AG08396 (cell line): ENCODE measurements at places on chromosomes 1 and 21.
A peak's percentile ranks its signal among the peaks of the same experiment; 100 is the strongest.

GRCh38 chr1:200248541-200248940, 161.3 kb downstream of the ZNF281 start:
- DNase-seq, result no peak

DNA sequence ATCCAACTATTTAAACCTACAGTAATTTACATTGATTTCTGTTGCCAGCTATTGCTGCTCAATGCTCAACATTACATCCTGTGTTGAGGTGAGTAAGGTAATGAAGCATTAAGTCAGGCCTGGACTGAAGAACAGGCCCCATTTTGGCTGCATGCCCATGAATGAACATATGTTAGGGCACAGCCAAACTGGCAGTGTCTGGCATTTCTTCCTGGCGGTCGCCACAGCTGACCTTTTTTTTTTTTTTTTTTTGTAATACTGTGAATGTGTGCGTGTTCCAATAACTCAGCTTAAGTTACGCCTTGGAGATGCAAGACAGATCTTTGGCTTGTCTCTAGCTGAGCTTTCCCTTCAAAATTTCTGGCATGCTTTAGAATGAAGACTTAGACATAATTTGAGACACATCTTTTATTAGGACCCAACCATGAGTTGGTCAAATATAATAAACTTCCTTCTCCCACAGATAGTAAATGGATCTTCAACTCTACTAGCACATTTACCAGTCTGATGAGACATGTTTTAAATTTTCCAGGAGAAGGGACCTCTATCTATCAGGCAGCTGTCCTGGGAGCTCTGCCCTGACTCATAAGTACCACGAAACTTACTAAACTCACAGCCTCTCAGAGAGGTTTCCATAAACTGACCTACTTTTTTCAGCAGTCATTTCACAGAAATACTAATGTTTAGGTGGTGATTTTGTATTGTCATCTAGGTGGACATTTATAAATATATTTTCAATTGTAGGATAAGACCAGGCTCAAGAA, 341.1 kb upstream of the RUNX1 start:
- peak; percentile 27 for DNase-seq

DNA sequence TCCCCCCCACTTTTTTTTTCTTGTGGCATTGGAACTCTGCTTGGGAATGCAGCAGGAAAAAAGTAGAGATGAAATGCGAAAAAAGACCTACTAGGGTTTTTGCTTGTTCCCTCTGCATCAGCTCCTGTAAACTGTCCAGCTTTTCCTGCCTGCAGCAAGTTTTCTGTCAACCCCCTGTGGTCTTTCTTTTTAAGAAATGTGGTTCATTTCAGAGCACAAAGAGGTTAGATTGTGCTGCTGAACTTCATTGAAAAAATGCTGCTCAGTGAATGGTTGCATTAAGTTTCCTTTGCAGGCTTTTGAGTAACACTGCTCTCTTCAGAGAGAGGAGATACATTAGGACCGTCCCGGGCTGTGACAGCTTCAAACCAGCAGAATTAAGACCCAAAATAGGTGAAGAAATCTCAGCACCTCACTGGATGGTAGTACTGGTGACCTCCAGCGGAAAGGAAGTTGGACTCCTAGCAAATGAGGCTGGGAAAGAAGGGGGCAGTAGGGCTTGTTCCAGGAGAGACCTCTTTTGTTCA, 80.7 kb downstream of the NDUFS5 start:
- DNase-seq, result no peak

DNA sequence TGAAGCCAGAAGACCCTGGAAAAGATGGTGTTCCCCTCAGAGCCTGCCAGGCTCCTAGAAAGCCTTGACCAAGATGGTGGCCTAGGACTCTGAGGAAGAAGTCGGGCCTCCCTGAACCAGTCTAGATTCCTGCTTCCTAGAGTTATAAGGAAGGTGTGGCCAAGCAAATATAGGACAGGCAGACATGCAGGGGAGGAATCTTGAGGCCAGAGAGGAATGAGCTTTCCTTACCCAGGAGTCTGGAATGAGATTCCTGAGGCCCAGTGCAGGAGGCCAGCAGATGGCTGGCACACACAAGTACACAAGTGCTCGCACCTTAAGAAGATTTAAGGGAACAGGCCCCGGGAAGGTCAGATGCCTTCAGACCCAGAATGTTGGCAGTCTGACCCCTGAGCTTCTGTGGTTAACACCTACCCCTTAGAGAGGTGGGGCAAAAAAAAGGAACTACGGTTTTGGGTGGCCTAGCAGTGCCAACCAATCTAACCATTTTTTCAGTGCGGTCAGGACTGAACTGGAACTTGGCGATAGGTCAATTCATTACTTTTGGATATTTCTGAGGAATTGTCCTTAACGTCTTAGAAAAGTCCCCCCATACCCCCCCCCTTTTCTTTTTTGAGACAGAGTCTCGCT, 73.3 kb downstream of the MDM4 start:
- DNase-seq, result peak; percentile 38

GRCh38 chr1:171217658-171218443, 30.4 kb upstream of the FMO1 start:
- no peak for DNase-seq

- DNase-seq, result no peak
Measured at GRCh38 chr1:36562181-36562685, 79.5 kb upstream of the CSF3R start.

DNA sequence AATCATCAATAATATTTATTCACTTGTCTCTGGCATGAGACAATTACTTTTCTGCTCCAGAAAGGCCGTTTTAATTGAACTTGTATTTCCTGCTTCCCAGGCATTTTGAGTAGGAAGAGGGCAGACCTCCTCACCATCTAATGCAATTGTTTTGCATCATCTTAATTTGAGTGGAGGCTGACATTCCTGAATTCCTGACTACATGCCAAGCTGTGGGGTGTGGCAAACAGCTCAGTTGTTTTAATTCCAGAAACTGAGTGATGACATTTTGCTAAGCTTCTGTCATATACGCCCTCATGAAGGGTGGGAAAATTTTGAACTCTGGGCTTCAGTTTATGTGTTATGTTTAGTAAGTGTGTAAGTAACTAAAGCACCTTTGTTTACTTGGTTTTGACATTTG, 125.4 kb upstream of the USP25 start:
- DNase-seq, result peak; percentile 3

DNA sequence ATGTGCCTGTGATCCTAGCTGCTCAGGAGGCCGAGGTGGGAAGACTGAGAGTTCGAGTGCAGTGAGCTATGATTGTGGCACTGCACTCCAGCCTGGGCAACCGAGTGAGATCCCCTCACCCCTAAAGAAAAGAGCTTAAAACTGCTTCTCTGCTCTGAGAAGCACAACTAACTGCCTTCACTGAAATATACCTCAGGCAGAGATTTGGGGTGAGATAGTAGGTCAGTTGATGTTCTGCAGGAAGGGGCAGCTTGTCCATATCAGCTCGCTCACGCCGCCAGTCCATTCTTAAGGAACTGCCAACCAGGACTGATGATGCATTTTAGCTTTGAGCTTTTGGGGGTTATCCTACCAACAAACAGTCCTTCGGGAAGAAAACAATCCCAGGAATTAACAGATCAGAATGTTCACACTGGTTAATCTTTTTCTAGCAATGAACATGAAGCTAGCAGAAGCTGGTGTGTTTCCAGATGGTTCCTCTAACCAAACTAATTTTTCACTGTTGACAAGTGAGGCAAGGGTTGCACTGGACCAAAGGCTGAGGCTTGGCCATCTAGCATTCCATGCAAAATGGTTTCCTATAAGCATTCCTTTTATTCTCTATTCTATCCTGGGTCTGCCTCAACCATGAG, 31.6 kb downstream of the LHX4 start:
- no peak for DNase-seq

GRCh38 chr1:177812144-177812543, 157.7 kb downstream of the SEC16B start:
- DNase-seq, result no peak

GRCh38 chr1:50610563-50610962, 187.3 kb upstream of the DMRTA2 start:
- no peak for DNase-seq

GRCh38 chr1:245651093-245651492, 496.3 kb downstream of the KIF26B start:
- no peak for DNase-seq

DNA sequence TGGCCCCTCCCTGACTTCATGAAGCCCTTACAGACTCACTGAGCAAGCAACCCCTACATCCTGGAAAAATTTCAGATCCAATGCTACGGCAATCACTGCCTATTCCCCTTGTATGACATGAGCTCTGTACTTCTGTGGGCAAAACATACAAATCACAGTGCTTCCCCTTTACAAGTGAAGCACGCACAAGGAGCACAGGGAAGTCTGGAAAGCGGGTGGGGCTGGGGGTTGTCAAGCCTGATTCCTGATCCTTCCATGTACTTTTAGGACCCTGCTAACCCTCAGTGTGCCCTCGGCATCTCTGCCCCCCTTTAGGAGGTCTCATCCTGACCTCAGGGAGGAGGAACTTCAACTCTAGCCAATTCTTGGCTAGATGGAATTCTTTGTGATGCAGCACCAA, 405.7 kb upstream of the POU3F1 start:
- no peak for DNase-seq

- no peak for DNase-seq
Measured at GRCh38 chr1:225410036-225410435, 17.8 kb downstream of the LBR start.

GRCh38 chr1:87051965-87052364, 137.5 kb downstream of the HS2ST1 start:
- DNase-seq, result no peak

DNA sequence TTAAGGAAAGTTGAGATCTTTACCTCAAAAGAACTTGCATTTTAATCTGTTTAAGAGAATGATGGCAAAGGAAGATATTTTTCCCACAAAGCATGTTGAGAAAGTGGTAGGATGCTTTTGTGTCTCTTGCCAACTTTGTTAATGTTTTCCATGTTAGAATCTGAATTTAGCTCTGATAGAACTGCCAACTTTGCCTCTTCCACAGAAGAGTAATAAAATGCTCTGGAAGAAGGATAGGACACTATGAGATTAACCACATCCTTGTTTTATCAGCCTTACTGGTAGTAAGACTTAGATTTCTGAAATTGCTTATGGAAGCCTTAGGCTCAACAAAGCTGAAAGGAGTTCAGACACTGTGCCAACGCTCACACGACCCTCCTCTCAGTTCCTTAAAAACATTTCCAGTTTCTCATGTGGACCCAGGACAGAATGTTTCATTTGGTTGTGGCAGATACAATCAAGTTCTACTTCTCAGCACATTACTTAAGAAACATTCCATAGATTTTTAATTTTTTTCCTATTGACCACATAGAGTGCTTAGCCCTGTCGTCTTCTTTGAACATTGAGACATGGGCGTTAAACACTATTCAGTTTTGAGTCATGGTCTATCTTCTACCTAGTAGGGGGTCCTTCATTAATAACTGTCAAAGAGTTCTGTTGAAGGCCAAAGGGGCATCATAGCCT, 59.0 kb downstream of the MTR start:
- no peak for DNase-seq

- DNase-seq, result no peak
Measured at GRCh38 chr1:218658269-218658668, 313.1 kb downstream of the TGFB2 start.

DNA sequence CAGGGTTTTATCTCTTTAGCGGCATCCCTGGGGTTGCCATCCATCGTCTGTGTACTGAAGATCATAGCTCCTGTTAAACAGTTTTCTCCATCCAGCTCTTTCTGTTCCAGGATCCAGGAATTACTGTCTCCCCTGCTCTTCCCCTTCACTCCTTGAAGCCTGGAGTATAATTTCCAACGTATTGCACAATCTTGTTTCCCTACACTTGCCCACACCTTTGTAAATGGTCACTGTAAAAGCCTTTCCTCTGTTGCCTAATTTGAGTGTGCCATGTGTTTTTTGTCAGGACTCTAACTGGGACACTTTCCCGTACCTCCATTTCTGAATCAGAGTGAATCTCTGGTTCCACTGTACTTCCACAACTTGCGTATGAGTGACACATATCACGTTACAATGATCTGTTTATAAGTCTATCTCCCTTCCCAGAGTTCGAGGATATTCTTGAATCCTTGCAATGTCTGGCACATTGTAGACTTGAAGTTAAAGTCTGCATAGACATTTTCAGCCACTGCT, 199.6 kb upstream of the SNX7 start:
- DNase-seq, result no peak

- DNase-seq, result no peak
Measured at GRCh38 chr1:224502459-224503160, 68.0 kb upstream of the WDR26 start.

DNA sequence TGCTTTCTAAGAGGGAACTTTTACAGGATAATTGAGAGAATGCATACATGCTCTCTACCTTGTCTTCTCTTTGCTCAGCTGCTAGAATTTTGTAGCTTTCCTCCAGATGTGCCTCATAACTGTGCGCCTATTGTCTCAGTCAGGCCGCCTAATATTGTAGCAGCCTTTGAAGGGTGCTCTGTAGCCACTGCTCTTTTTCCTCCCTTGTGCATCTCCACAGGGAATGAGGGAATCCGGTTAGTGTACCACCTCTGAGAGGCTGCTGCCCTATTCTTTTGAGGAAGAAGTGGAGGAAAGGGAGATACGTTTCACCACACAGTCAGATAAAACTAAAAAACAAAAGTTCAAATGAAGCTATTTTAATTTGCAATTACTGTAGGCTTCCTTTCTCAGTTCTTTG, 22.8 kb downstream of the TTC3 start:
- no peak for DNase-seq

- no peak for DNase-seq
Measured at GRCh38 chr1:196960854-196961253, 16.5 kb upstream of the CFHR5 start.

DNA sequence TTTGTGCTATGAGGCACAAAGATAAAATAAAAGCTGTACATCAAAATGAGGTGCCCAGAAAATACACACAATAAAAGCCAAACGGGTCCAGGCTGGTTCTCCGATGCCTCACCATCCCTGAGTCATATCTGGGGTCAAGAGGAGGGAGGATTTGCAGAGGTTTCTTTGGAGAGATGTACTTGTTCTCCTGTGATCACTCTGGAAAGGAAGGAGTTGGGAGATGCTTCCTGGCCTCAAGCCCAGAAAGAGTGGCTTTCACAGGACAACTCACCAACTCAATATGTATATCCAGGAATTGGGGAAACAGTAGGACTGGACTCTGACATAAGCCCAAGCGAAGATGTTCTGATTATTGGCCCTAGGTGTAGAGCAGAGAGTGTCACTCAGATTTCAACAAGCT, 51.9 kb downstream of the DIPK1A start:
- peak; percentile 76 for DNase-seq

DNA sequence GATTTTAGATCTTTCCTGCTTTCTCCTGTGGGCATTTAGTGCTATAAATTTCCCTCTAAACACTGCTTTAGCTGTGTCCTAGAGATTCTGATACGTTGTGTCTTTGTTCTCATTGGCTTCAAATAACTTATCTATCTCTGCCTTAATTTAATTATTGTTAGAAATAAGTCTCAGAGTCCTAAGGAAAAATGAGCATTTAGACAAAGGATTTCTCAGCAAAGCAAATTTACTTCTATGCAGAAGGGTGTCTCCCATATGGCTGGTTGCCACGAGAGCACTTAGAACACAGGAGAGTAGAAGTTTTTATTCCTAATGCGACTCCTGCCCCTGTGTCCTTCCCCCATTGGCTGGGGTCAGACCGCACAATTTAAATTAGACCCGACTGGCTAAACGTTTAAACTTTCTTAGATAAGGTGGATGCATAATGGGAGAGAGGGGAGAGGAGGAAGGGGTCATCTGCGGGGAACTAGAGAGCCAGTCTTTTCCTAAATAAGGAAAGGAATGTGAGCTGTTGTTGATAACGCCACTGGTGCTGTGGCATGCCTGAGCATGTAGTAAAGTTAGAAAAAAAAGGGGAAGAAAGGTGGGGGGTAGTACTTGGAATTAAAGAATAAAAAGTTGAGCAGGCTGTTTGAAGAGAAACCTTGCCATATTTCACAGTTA, 170.2 kb downstream of the DYRK1A start:
- DNase-seq, result no peak

- no peak for DNase-seq
Measured at GRCh38 chr1:214364786-214365295, 83.9 kb downstream of the SMYD2 start.
